ENCODE measurements at places on chromosomes 3 and 15.

- no peak for DNase-seq
Observed at GRCh38 chr15:101675796-101676582, 23.8 kb upstream of the TM2D3 start.

DNA sequence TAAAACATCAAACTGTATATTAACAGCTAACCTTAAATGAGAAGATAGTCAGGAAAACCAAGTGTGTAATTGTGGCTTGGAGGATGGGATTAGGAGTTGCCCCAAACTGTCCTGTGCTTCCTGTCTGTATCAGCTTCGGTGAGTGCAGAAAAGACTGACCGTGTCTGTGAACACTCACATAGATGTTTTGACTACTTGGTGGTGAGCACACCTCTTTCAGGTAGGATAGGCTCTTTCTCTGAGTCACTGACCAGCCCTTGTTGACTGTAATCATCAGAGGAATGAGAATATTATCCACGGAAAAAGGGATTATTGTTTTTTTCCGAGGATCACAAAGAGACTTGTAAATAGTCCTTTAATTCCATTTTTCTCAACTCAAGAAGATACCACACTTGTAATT lies 51.5 kb downstream of the GMNC start:
- DNase-seq: no peak

DNA sequence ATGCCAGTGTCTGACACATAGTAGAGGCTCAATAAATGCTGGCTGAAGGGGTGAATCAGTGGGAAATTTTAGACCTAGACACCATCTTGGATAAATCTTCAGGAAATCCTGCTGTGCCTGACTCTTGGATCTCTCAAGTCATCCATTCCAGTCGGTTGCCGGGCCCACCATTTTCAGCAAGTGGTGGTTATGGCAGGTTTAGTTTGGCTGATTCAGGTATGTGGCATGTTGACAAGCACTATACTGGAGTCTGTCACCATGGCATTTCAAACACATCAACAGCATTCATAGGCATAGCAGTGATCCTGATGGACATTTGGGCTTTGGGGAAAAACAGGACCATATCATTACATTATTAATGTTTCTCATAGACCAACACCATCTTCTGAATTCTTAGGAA lies 25.7 kb upstream of the APH1B start:
- no peak for DNase-seq

DNA sequence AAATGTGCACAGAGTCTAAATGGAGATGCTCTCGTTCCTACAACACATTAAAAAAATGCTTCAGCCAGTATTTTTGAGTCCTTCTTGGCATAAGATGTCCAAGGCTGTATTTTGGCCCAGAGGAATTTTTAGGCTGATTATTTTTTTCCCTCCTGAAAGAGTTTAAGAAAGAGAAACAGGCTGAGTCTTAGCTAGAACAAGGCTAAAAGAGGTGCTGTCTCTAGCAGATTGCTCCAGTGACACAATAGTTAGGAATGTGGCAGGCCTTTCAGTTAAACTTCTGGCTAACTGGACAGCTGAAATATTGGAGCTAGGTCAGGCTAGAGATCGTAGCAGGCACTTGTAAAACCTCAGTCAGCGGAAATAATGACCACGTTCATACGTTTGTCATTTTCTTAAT lies 271.4 kb upstream of the RARB start:
- no peak for DNase-seq

GRCh38 chr3:66076861-66077470 lies 38.2 kb upstream of the MAGI1 start:
- DNase-seq: no peak

DNA sequence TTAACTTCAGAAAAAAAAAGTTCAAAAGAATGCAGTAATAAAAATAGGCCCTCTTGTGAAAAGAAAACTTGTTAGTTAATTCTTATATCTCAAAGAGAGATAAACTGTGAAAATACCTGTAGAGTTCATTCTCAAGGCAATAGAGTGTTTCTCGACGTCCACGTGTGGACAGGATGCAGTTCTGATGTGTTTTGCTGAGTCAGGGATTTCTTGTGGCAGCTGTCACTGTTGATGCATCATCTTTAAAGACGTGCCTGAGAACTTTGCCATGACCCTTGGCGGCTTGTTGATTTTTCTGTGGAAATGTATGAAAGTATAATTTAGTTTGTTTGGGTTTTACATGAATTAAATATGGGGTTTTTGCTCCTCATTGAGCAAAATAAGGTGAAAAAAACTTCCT lies 702.2 kb downstream of the NLGN1 start:
- no peak for DNase-seq

GRCh38 chr3:46438831-46439230 lies 25.9 kb downstream of the LTF start:
- DNase-seq: no peak

DNA sequence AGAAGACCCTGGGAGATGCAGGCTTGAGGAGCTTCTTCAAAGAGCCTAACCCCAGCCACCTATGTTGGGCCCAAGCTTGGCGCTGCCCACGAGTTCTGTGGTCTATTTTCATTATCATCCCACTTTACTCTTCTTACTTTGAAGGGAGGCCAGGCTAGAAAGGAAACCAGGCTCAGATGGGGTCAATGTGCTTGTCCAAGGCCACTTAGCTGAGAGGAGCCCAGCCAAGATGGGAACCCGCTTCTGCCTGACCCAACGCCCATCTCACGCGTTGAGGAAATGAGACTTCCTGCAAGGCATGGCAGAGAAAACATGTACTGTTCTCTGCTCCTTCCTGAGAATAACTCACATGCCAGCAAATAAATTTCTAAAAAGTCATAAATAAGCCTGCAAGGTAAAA lies 486.3 kb upstream of the PROK2 start:
- DNase-seq: no peak

DNA sequence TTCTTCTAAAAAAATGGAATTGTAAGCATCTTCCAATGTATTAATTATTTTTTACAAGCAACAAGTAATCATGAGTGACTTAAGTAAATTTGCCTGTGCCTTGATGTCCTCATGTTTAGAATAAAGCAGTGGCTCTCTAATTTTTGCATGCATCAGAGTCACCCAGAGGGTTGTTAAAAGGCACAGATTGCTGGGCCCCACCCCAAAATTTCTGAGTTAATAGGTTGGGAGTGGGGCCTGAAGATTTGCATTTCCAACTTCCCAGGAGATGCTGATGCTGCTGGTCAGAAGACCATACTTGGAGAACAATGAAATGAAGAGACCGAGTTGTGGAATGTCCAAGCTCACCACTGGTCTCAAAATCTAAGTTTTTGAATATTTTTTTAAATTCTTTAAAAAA lies 70.2 kb downstream of the ARHGAP31 start:
- DNase-seq: no peak

DNA sequence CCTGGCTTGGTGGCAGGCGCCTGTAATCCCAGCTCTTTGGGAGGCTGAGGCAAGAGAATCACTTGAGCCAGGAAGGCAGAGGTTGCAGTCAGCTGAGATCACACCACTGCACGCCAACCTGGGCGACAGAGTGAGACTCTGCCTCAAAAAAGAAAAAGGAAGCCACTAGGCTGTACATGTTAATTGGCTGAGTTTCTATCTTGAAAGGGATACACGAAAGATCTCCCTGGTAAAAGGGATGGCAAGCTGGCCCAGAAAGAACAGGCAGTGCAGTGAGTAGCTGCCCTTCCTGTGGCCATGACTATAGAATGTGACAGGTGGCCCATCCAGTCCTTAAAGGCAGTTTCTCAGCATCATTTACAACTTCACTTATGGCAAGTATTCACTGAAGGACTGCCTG lies 12.3 kb downstream of the LRIG1 start:
- DNase-seq: no peak

GRCh38 chr3:126693921-126694320 lies 10.1 kb upstream of the CHCHD6 start:
- DNase-seq: no peak

DNA sequence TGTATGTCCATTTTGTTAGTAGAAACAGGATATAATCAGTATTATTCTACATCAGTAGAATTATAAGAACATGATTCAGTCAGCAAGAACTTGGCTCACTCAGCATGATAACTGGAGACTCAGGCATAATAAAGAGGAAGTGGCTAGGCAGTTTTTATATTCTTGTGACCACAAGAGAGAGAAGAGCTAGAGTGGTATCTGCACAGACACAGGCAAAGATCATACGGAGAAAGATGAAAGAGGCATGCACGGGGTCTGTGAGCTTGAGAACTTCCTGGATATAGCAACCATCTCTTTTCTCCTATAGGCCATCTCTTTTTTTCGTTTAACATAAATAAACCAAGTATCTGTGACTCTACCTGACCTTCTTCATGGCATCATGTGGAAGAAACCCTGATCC lies 46.8 kb downstream of the MYO5A start:
- no peak for DNase-seq

GRCh38 chr3:116018646-116019045 lies 395.3 kb downstream of the GAP43 start:
- no peak for DNase-seq

DNA sequence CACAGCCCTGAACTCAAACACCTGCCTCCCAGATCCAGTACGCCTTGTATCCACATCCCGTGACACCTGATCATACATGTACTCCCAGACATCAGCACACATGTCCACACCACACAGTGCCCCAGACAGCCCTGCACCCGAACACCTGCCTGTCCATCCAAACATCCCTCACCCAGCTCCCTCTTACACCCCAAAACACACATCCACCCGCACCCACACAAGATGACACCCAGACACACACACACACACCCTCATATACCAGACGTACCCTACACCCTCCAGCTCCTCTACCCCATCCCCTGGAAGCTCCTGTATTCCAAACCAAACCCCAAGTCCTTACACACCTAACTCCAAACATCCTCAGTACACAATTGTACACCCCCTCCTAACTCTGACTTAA lies 735 bp downstream of the CAMK1 start:
- DNase-seq: no peak

DNA sequence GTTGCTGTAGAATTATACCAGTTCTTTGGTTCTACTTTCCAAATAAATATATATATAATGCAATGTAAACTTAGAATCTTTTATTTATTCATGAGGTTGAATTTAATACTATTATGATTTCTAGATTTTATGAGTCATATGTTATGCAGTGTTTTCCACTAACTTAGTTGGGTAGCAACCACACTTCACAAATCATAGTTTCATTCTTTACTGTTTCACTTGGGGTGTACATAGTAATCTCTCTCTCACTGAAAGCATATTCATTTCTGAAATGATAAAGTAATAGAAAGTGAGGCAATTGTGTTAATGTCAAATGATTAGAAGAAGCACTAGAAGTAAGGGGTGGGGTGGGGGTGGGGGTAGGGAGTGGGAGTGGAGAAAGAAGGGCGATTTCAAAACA lies 52.6 kb downstream of the IQCH start:
- DNase-seq: no peak

DNA sequence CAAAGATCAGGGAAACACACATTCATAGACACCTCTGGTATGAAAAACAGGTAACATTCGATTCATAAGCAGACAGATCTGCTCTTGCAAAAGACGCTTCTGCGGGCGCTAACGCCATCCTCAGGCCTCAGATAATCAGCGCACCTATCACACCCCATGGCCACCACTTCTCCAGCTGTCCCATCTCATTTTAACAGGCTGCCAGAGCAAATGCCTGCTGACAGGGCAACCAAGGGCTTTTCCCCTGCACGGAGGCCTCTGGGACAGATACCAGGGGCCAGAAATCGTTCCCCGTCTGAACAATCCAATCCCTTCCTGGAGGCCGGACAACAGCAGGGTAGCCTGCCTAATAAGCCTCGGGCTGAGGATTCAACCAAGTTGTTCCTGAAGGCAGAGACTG lies 15.2 kb downstream of the ABCC5 start:
- no peak for DNase-seq

GRCh38 chr3:98986073-98986472 lies 84.6 kb upstream of the DCBLD2 start:
- no peak for DNase-seq

DNA sequence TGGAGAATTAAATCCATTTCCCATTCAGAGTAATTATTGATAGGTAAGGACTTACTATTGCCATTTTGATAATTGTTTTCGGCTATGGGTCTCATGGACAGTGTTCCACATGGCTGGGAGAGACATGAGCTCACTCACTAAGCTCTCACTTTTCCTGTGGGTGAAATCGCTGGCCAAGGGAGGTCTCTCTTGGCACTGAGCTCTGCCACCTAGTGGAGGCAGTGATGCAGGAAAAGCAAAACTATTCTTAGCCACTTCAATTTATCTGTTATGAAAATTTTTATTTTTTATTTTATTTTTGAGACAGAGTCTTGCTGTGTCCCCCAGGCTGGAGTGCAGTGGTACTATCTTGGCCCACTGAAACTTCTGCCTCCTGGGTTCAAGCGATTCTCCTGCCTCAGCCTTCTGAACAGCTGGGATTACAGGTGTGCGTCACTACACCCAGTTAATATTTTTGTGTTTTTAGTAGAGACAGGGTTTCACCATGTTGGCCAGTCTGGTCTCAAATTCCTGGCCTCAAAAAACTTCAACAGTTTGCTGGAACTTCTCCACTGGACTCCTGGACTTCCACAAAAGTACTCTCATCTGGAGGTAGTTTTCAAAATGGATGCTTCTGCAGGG lies 4.7 kb upstream of the RNF13 start:
- DNase-seq: peak; percentile 77

GRCh38 chr3:42730706-42731420 lies 28.3 kb upstream of the HHATL start:
- no peak for DNase-seq

DNA sequence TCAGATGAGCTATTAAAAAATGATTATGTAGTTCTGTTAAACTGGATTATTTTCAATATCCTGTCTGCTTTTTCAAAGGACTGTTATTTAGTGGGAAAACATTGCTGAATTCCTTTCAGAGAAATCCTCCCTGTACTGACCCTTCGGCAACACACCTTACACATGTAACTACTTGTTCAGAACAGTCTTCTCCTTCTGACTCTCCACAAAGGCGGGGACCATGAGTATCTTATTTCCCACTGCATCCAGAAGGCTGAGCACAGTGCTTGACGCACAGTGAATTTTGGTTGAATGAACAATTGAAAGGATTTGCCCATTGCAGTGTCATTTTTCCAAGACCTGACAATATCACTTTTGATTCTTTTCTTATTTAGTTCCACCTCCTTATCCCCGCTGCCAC lies 23.1 kb upstream of the CFAP161 start:
- DNase-seq: no peak

GRCh38 chr3:48984663-48985062 lies 5.4 kb upstream of the P4HTM start:
- DNase-seq: no peak

GRCh38 chr3:33729993-33730392 lies 11.9 kb upstream of the CLASP2 start:
- no peak for DNase-seq

GRCh38 chr3:48306860-48307530 lies 26.5 kb downstream of the SPINK8 start:
- DNase-seq: no peak
